ENCODE measurements at places on chromosomes 5 and 9. TPM values are rescaled to one million over a fixed set of nuclear protein-coding genes. Genes with fewer than 3 reads are reported as not detected.

The FOCAD gene
- 62.9 TPM for total RNA-seq

The GRM6 gene
- not detected for total RNA-seq

The NKD2 gene
- total RNA-seq = not detected

The NTNG2 gene
- total RNA-seq = 0.58 TPM

The GPR151 gene
- not detected for total RNA-seq

The SH2D3C gene
- total RNA-seq = not detected
